Frontal cortex (tissue), 4 donors: ENCODE measurements at places on chromosomes 6 and 20.

DNA sequence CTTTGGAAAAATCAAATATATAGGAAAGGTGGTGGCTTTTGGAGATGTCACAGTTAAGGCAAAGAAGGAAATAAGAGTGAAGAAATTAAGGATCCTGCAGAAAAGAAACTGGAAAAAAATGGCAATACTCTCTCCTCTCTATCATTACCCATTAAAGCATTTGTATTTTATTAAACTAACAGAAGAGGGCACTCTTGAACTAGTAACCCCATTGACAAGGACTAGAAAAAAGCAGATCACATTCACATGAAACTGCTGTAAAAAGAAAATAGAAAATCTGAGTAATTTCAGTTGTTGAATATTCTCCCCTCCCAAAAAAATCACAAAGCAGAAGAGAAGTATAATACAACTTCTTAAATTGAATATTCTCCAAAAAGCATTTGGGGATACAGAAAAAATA is 104.1 kb upstream of the SLC35B3 start:
- no peak for DNase-seq

GRCh38 chr6:34563513-34563870 is 7.4 kb upstream of the SPDEF start:
- no peak for DNase-seq

DNA sequence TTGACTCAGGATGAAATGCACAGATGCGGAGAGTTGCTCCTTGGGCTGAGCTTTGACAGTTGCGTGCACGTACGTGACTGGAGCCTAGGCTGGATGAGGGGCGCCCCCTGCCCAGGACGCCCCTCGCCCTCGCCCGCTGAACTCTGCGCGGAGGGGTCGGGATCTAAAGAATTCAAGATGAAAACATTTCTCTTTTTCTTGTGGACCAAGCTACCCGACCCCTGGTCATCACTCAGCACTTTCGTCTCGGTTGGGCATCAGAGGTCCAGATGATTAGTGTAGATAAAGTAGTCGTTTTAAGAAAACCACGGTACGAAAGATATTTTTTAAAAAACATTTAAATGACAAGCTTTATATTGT is 700 bp downstream of the DTD1 start:
- DNase-seq = no peak

DNA sequence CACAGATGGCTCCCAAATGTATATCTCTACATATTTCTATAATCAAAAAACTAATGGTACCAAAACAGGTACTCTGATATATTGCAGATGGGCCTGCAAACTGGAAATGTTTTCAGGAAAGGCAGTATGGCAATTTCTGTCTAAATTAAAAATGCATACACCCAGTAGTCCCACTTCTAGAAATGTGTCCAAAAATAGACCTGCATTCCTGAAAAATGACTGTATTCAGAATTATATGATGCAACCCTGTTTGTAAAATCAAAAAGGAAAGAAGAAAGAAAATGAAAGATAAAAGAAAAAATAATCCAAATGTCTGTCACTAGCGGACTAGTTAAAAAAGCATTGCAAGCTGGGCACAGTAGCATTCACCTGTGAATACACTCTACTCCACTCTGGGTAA is 12.9 kb upstream of the MICB start:
- DNase-seq = no peak

- no peak for DNase-seq
Measured at GRCh38 chr6:139060332-139060731, 31.8 kb downstream of the ABRACL start.

- no peak for DNase-seq
Measured at GRCh38 chr6:157063176-157063905, 260.0 kb downstream of the TMEM242 start.

GRCh38 chr20:38473367-38473795 is 738 bp downstream of the RALGAPB start:
- DNase-seq = no peak

GRCh38 chr20:44111712-44112335 is 75.2 kb downstream of the JPH2 start:
- no peak for DNase-seq

GRCh38 chr6:157079771-157080170 is 243.5 kb downstream of the TMEM242 start:
- no peak for DNase-seq

- no peak for DNase-seq
Measured at GRCh38 chr6:90545448-90545847, 41.4 kb downstream of the MAP3K7 start.

DNA sequence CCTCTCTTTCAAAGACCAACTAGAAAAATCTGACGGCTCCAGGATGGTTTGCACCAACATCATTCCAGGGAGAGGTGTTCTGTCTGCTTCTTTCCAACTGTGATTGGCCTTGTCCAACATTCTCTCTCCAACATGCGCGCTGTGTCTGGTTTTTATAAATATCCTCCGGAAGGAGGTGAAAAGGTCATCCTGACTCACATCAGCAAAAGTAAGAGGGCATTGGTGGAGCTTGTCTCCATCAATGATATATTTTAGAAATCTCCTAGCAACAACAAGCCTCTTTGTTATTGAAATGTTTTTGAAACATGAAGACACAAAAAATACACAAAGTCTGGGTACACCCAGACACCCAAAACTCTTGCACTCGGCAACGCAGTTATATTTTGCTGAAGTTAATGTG is 475.3 kb upstream of the JARID2 start:
- DNase-seq = no peak
